ENCODE measurements at places on chromosomes 16 and 17. TPM values are rescaled to one million over a fixed set of nuclear protein-coding genes. Genes with fewer than 3 reads are reported as not detected.

Gene ST6GALNAC2
- 0.54 TPM for total RNA-seq

Gene KRTAP4-9
- total RNA-seq: not detected

Gene KRTAP3-3
- not detected for total RNA-seq

Gene WDR59
- total RNA-seq: 35.1 TPM

Gene DCAF7
- 44.4 TPM for total RNA-seq

Gene FGF11
- total RNA-seq: 7.3 TPM
